KG1 (cell line): ENCODE measurements at places on chromosomes 2 and 18.

GRCh38 chr18:59940068-59940467, 40.3 kb downstream of the PMAIP1 start:
- DNase-seq: no peak

DNA sequence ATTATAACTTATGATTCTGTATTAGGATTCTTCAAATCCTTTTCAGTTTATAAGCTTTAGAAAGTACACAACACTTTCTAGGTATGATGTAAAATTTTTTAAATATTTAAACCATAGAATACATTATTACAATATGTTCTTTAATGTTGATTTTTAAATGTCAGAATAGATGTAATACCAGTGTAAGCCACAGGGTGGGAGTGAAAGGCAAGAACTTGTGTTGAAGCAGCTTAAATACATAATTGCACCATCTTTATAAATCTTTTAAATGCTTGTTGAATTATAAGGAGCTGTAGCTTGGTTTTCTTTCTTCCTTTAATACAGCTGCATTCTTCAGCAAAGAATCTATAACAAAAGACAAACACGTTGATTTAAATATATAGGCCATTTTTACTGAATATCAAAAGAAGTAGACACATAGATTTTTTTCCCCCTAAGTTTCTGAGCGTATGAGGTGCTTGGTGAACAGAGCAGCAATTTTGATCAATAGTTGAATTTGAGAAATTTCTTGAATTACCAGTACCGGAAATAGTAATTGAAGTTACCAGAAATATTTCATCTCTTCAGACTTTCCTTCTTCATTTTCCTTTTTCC, 63.0 kb downstream of the TANK start:
- peak; percentile 26 for DNase-seq

DNA sequence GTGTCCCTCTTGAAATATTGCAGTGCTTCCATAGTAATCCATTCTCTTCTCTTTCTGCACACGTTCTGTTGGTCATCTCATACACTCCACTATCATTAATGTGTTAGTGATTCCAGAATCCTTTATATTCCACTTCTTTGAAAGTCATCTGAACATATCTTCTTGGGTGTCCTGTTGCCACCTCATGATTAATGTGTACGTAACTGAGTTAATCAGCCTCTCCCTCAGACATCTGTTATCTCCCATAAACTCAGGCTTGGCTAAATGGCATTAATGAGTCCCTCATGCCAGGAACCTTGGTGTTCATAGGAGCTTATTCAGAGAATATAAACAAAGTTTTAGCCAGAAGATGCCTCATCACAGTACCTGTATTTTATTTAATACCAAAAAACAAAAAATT, 126.4 kb downstream of the NCOA1 start:
- DNase-seq: no peak

DNA sequence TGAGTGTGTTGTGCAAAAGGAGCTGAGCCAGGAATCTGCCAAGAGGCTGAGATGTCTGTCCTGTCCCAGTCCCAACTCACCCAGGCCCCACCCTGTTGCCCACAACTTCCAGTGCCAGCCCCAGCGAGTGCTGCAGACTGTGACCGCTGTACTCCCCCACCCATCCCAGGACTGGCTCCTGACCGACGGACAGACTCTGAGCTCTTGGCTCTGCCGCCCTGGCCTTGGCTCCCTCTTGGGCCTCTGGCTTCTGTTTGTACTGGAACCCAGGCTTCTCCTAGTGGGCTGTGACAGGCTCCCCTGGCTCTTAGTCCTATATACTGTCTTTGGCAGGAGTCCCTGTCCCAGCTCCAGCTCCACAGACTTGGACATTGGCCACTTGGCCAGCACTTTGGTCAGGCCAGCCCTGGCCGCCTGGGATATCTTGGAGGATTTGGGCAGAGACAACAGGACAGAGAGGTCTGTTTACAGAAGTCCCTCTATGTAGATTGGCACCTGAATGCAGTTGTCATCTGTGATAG, 41.1 kb downstream of the ACOXL start:
- DNase-seq: no peak

- no peak for DNase-seq
Observed at GRCh38 chr2:231182513-231182899, 15.9 kb upstream of the ARMC9 start.

- no peak for DNase-seq
Observed at GRCh38 chr2:60413814-60414168, 139.7 kb downstream of the BCL11A start.

- DNase-seq: no peak
Observed at GRCh38 chr2:11824901-11825828, 78.7 kb downstream of the LPIN1 start.
